ENCODE measurements at places on chromosomes 3 and 15.

GRCh38 chr15:27057904-27058645, 87.1 kb downstream of the GABRG3 start:
- DNase-seq, result peak; percentile 29

DNA sequence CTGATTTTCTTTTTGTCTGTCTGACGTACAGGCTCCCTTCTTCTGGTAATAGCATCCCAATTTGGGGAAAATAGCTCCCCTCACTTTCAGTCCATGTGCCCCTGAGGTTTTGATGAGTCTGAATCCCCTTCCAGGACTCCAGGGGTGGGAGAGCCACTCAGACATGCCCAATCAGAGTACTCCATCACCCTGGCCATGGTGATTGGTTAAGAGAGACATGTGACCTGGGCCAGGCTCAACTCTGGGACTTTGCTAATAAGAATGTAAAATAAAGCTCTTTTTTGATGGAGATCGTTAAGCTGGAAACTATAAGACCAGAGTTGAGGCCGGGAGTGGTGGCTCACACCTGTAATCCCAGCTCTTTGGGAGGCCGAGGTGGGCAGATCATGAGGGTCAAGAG, 9.2 kb upstream of the MEF2A start:
- no peak for DNase-seq

DNA sequence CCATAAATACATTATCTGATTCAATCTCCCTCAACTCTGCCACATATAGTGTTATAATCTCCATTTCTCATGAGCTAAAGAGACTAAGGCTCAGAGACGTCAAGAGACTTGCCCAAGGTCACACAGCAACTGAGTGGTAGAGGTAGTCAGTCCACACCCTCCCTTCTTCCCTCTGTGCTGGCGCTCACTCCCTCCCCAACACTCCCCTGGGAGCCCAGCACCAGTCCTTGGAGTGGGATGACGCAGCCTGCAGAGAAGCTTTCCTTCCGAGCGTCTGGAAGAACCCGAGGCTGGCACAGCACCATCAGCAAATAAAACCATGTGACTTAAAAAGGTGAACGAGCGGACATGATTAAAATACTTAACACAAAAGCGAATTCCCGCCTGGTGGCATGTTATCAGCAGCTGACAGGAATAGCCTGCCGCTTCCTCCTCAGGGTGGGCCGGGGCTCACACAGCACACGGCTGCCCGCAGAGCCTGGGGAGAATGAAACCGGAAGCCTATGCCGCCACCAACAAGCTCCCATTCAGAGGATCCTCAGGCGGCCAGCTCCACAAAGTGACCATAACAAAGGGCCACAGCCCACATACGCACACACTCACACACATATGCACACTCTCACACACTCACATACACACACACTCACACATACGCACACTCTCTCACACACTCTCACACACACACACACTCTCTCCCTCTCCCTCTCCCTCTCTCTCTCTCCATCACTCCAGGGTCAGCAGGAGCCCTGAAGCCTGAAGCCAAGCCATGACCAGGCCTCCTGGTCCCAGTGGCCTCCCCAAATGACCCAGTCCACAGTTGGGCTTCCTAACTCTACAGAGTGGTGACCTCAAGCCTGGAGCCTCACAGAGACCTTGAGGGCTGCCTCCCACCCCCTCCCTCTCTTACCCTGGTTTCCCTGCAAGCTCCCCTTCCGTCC, 120.5 kb downstream of the XXYLT1 start:
- peak; percentile 55 for DNase-seq

DNA sequence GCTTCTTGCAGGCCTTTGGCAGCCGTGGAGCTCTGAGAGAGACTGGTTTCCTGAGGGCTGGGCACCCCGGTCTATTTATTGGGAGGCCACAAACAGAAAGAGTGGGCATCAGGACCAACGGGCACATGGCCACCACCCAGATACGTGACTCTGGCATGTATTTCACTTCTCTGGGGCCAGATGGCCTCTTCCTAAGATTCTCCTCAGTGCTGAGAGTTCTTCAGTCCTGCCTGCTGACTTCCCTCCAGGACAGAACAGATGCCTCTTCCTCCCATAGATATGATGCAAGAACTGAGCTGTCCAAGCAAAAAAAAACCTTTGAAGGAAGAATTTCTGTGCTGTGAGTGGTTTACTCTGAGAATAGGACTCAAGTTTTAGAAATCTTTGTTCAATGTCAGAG, 107.7 kb downstream of the IGF2BP2 start:
- DNase-seq, result no peak

GRCh38 chr3:46214751-46215352, 6.7 kb upstream of the CCR1 start:
- no peak for DNase-seq

DNA sequence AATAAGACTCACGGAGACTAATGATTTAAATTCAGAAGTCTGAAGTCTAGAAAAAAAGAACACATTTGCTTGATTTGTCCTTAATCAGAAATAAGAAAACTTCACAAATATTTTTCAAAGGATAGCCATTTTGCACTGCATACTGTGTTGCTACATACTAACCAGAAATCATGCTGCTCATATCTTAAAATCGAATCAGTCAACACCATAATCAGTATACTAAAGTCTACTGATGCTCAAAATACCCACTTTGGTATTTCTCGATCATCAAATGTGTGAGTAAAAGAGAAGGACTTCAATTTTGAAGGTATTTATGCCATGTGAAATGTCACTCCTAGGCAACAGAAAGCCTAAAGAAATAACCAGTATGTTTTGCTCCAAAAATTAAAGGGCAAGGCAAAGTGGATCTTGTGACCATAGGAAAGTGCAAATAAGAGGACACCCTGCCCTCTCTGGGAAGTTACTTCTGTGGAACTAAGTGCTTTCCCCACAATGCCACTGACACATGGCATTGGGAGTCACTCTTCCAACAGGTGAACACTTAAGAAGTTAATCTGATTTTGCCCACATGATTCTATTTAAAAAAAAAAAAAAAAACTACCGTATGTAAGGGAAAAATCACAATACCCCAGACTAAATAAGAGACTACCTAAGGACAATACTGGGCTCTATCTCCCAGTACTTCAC, 2.7 kb downstream of the LRIG1 start:
- no peak for DNase-seq

GRCh38 chr3:194879991-194880939, 194.6 kb downstream of the FAM43A start:
- DNase-seq, result no peak

DNA sequence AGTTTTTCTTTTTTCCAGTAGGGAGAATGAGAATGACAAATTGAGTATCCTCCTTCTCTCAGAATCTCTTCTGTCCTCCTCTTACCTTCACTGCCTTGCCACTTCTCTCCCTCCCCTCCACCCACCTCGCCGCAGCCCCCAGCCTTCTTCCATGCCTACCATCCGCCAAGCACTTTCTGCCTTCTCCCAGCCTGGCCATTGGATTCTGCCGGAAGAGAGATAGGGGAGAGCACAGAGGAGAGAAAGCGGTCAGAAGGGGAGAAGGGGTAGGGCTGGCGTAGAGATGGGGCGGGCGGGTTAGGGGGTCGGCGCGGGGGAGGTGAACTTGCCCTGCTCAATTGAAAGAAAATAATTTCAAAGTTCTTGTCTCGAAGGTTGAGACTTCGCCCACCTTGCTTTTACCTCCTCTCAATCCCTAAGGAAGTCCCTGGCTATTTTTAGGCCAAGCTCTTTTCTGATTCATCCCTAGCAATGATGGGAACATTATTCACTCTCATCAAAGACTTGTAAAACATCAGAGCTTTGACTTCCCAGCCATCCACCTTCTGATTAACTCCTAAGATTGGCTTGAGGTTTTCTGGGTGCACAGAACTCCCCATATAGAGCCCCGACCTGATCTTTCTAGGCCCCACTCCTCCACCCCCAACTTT, 811 bp downstream of the C3orf52 start:
- no peak for DNase-seq

- no peak for DNase-seq
Measured at GRCh38 chr15:50107591-50108408, 11.2 kb downstream of the ATP8B4 start.

- DNase-seq, result no peak
Measured at GRCh38 chr15:54364961-54365360, 386.7 kb downstream of the UNC13C start.

DNA sequence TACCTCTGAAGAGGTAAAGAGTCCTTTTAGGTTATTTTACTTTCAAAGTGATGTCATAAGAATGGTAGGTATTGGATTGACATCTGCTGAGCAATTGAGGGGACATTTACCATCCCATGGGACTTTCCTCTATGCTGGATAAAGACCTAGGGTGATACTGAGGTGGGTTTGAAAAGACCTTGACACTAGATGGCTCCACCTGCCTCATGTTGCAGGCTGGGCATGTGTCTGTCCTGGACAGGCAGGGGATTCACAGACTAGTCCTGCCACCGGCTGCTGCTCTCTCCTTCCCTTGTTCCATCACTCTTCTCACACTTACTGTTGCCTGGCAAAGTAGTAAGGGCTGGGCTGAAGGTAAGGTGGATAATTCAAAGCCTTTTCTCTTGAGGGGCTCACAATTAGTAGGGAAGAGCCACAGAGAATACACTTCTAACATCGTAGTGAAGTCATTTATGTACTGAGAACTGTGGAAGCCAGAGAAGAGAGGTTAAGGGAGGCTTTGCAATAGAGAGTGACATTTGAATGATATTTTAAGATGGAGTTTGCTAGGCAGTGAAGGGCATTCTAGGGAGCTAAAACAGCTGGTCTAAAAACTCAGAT, 27.7 kb downstream of the TRAK1 start:
- no peak for DNase-seq

GRCh38 chr15:60353245-60353920, 44.4 kb downstream of the ANXA2 start:
- no peak for DNase-seq

DNA sequence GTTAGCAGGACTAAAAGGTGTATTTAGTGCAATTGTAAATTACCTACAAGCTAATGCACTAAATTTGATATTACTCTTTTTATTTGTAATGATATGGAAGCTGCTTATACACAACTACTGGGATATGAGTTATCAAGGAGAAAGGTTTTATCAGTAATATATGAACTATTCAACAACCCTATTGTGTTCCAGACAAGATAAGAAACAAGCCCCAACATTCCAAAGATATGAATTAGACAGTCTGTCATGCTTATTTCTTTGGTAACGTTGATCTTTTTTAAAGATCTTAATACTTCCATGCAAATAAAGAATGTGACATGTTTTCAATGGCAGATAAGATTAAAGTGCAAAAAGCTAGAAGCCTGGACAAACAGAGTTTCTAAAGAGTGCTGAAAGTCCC, 314.0 kb upstream of the THBS1 start:
- no peak for DNase-seq

Measured in T1000 (cell line).